NCI-H1436 treated with DMSO at 0.1 percent for 48 hours (cell line): ENCODE measurements at places on chromosomes 5 and 9.

GRCh38 chr5:107538331-107538730, 132.4 kb downstream of the EFNA5 start:
- DNase-seq, result no peak

DNA sequence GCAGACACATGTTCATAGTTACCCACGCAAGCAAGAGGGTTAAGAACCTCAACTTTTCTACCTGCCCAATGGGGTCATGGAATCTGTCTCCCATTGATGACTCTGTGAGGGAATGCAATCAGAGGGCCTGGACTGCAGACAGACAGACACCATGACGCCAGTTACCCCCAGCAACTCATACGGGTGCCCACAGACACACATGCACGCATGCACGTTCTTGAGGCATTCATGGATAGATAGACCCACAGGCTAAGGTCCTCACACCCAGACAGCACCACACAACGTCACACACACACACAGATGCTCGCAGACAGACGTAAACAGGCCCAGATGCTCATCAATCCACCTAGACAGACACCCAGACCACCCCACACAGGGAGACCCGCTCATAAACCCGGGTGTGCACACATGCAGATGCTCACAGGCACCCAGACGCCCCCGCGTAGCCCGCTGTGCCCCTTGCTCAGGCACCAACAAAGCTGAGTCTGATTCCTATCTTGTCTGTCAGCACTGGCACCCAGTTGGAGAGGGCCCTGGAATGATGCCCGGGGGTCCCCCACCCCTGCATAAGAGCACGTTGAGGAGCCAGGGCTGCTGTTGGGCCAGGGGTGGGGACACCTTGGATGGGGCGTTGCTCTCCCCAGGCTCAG, 23.6 kb downstream of the LHX2 start:
- DNase-seq, result no peak

DNA sequence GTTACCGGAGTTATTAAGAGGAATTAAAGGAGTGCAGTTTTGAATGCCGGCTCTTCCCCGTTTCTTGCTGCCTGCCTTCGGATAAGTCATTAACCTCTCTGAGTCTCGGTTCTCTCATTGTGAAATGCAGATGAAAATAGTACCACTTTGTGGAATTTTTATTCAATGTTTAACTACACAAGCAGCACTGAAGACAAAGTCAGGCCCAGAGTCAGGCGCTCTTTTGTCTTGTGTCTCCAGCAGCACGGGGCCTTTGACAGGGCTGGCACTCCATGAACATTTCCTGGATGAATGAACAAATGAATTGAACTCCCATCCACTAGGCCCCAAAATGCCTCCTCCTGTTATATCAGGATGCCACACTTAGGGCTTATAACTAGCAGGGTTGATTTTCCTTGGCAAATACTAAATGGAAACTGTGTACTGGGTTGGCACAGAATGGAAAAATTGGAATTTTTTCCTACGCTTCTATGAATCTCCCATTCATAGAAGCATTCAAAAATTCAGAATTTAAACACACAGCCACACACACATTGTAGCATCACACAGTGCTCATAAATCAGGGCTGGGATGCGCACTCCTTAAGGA, 332.8 kb downstream of the MLLT3 start:
- DNase-seq, result no peak

DNA sequence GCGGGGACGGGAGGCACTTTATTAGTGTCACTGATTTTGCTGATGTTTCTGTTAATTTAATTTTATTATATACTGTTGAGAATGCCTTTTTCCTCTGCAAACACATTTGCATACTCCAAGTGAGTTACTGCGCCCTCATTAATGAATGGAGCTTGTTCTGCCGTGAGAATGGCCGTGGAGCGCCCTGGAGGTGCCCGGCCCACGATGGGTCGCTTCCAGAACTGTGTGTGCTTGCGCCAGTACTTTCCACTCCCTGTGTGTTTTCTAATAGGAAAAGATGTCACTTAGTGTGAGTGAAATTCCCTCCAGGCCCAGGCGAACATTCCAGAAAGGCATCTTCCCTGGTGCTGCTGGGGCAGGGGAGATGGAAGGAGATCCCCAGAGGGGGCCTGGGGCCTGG, 30.1 kb downstream of the NDUFS6 start:
- DNase-seq, result no peak

GRCh38 chr5:51960617-51961121, 577.4 kb downstream of the ISL1 start:
- peak; percentile 62 for DNase-seq

GRCh38 chr5:154861946-154862345, 3.5 kb downstream of the CNOT8 start:
- DNase-seq, result no peak

DNA sequence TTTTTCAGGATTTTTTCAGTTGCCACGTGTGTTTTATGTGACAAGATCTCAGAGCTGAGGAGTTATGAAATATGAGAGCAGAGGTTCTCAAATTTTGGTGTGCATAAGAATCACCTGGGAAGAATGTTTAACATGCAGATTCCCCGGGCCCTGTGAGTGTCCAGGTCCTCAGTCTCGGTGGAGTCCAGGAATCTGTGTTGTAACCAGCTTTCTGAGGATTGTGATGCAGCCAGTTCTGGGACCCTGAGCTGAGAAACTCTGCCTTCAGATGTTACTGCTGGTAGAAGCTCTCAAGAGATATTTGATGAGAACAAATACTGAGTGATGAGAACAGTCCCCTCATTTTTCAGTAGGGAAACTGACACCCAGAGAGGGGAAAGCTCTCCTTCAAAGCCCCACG, 102.8 kb upstream of the SAP30L start:
- DNase-seq, result no peak

DNA sequence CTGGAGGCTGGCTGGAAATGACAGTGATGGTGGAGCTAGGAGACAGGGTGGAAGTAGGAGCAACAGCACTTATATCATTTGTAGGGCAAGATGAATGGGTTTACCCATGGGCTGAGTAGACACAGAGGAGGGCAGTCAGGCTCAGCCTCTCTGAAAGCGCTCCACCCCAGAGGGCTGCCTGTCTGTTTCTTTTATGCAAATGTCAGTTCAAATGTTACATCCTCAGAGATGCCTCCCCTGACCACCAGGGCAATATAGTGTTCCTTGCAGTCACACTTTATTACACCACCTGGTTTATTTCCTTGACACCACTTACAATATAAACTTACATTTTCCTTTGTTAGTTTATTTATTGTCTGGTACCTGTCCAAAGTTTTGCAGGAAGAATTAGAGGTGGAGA, 159.5 kb upstream of the IL12B start:
- DNase-seq, result no peak

DNA sequence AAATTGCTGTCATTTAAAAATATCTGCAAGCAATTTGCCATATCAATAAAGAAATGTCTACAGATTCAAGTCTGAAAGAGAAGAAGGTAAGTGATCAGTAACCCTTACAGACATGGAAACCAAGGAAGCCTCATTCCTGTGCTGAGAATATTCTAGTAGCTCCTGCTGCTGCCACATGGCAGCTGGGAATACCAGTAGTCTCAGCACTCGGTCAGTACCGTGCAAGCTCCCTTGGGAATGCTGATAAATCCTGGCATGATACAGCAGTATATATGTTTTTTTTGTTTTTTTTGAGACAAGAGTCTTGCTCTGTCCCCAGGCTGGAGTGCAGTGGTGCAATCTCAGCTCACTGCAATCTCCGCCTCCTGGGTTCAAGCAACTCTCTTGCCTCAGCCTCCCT, 27.9 kb downstream of the NANS start:
- DNase-seq, result no peak

DNA sequence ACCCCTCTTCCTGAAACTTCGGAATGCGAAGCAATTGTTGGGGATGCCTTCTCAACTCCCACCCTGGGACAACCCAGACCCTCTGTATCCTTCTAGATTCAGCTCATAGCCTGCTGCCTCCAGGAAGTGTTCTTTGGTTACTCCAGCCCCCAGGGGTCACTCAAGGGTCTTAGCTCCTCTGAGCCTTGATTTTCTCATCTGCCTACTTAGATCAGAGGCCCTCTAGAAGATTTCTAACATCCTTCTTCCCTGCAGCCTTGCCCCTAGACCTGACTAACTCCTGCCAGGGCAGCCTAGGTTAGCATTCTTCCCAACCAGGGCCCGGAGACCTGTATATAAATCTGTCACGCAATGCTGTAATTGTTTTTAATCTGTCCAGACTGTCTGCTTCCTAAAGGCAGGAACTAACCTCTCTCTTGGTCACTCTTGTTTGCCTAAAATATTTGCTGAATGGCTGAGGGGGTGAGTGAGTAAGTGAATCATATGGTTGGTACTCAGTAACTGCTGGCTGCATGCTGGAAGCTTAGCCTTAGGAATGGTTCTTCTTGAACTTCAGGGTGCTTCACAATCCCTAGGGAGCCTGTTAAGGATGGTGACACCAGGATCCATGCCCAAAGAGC, 8.2 kb downstream of the GALNT10 start:
- DNase-seq, result no peak

DNA sequence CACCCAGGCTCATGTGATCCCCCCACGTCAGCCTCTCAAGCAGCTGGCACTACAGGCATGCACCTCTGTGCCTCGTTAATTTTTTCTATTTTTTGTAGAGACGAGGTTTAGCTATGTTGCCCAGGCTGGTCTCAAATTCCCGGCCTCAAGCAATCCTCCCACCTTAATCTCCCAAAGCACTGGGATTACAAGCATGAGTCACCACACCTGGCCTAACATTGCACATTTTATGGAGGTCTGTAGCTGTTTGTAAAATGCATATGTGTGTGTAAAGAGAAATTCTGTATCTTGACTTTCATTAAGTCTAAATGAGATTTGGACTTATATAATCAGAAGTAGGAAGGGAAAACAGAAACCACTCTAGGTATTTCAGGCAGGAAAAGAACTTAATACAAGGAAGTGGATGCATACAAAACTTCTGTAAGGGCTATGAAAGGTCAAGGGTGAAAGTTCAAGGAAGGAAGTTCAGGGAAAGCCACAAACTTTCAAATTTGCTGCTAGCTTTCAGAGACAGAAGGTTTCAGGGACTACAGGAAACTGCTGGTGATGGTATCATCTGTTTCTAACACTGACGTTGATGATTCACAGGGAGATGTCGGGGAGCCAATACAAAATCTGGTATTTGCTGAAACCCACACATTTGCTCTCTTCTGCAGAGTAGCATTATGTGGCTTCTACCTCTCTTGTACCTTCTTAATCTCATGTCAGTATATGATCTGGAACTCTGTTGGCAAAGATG, 209.4 kb downstream of the PIK3R1 start:
- DNase-seq, result no peak

- no peak for DNase-seq
These were observed 101.6 kb upstream of the SSBP2 start for GRCh38 chr5:81852291-81853029.

- DNase-seq, result no peak
These were observed 88.5 kb downstream of the ZNF618 start for GRCh38 chr9:113964495-113965170.

GRCh38 chr5:862367-863243, 11.8 kb upstream of the ZDHHC11 start:
- no peak for DNase-seq

DNA sequence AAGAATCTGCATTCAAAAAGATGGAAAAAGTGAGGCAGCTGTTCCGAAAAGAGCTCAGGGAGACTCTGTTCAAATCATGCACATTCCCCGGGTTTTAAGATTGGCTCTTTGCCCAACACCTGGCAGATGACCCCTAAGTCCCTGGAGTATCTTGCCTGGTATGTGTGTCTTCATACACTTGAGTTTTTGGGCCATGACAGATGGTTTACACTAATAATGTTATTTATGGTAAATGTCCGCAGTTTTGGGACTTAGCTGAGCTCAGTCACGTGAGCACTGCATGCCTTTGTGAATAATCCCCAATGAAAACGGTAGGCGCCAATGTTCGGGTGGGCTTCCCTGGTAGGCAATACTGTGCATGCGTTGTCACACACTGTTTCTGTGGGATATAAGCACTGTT, 316.1 kb downstream of the PRDM9 start:
- no peak for DNase-seq

DNA sequence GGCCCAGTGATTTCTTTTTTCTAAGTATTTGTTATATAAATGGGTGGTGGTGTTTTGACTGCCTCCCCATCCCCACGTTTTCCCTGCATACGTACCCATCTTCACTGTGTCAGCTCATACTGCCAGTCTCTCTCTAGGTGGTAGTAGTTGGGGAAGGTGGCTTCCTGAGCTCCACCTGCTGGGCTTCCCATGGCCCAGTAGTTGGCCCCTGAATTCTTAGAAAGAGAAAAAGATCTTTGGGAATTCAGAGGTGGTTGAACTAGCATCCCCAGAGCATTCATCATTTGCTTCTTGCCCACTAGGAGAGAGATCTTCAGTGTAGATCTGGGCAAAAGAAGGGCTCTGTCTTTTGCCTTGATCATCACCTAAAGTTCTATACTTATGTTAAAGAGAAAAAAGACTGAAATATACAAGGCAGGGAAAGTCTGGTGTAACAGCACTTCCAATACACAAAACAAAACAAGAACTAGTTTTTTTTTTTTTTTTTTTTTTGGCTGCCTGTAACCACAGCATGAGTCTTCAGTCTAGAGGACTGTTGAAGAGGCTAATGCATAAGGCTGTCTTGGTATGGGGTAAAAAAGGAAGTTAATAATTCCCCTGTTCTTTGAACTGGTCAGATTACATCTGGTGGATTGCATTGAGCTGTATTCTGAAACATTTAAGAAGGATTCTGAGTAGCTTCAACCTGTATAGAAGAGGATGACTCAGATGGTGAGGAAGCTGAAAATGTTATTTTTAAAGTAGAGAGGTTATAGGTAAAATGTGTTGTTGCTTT, 128.7 kb downstream of the ATG10 start:
- DNase-seq, result no peak

DNA sequence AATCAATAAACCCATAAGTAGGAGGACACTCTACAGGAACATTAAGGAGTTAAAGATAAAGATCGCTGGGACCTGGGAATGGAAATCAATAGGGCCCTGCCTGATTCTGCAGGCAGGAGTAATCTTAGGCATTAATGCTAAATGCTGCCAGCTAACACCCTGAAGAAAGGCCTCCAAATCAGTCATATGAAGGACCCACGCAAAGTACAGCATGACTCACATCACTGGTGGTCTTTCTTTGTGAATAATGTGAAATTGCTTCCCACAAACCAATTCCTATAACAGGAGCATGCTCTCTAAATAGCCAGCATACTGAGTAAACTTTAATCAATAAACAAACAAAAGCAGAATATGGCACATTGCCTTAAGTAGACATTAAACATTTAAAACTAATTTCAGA, 172.3 kb downstream of the SEMA5A start:
- no peak for DNase-seq

DNA sequence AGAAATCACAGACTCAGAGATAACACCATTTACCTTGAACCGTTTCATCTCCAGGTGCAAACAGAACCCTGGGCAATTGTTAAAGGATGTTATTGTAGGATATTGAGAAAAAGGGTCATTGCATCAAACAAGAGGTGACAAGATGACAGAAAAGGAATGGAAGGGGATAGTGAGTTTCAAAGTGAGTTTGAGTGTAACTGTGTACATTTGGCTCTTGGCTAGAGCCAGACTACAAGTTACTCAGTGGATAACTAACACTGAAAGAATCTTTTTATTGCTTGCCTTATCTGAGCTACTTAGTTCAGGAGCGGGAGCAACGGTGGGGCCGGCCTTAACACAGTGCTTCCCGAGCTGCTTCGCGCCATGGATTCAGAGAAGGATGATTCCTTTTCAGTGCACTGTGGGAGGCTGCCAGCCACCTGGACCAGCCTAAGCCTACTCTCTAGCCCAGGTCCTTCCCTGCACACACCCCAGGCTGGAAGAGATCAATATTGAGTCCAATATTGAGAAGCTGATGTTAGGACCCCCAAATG, 193.4 kb downstream of the ATPSCKMT start:
- no peak for DNase-seq
